ENCODE measurements at places on chromosomes 4 and X.

GRCh38 chrX:23811108-23811651, 28.2 kb downstream of the SAT1 start:
- no peak for DNase-seq

- peak; percentile 2 for DNase-seq
These were observed 243.4 kb upstream of the GRID2 start for GRCh38 chr4:92060333-92060732.

DNA sequence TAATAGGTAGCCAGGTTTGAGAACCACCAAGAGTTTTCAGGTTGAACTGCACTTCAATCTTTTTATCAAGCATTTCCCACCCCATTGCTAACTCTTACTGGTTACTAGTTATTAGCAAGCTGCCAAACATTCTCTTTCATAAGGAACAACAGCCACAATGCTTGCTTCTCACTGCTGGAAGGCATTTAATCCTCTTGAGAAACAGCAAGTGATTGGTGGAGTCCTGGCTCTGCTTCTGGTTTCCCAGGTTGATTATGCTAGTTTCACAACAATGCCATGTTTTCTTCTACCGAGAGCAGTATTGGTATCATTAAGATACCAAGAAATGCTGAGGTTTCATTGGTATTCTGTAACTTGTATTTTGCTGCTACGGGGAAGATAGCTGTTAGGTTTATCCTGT, 32.2 kb upstream of the TXLNG start:
- no peak for DNase-seq

- DNase-seq: no peak
These were observed 682.3 kb upstream of the GRID2 start for GRCh38 chr4:91621446-91621845.

DNA sequence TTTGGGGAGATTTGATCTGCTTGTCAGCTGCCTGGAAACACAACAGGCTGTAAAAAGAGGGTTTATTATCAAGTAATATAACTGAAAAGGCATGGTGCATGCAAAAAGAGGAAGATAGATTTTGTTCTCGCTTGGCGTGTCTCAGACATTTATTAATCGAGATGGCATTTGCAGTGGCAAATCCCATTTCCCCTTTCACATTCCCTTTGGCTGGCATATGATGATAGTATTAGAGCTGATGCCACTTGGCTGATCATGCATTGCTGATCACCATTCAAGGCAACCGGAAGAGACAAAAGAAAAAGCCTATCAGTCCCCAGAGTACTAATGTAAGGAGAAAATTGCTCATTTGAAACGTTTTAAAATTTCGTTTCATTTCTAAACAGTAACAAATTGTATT, 101.8 kb downstream of the ZIC3 start:
- no peak for DNase-seq

- DNase-seq: peak; percentile 39
These were observed 607 bp upstream of the SCOC start for GRCh38 chr4:140372751-140373327.

DNA sequence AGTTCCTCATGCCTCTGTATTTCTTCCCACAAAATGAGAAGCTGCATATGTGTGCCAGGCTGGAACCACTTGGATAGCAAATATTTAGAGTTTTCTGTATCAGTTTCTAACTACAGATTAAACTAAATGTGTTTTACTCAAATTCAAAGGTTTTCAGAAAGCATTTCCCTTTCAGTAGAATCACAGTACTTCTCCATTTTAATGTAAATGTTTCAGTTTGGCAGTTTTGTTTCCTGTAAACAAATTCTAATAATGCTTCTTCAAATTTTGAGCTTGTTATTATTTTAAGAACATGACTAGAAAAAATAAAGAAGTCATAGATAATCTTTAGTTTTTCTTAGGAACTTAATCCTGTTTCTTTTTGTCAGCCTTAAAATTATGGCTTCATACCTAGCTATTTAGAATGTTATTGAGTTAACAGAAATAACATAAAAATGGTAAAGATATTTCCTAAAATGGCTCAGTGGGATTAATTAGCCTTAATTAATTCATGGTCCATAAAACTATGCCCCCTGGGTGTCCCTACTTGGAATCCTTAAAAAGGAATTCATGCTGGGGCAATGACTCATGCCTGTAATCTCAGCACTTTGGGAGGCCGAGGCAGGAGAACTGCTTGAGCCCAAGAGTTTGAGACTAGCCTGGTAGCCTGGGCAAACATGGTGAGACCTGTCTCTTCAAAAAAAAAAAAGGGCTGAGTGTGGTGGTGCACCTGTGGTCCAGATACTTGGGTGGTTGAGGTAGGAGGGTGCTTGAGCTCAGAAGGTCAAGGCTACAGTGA, 83.8 kb upstream of the GPR34 start:
- no peak for DNase-seq

GRCh38 chr4:121195649-121196048, 31.5 kb upstream of the TNIP3 start:
- DNase-seq: no peak
